ENCODE measurements at places on chromosomes 5 and 9. TPM values are rescaled to one million over a fixed set of nuclear protein-coding genes. Genes with fewer than 3 reads are reported as not detected.

GRCh38 chr5:142717582-142718215 lies 31.8 kb upstream of the FGF1 start:
- no peak overlapping the region for H3K4me3 ChIP-seq
- peaks cover 18% of the 10 kb centered on the region for H3K4me1 ChIP-seq
- DNase-seq = peak; percentile 24
- H3K27me3 ChIP-seq = no peaks in the 10 kb centered on the region
- no peaks in the 10 kb centered on the region for H3K36me3 ChIP-seq

IFNB1 gene
- not detected for total RNA-seq

- no peak overlapping the region for H3K4me3 ChIP-seq
- no peak for DNase-seq
- H3K27me3 ChIP-seq = no peaks in the 10 kb centered on the region
- no peaks in the 10 kb centered on the region for H3K4me1 ChIP-seq
Measured at GRCh38 chr9:112530751-112531205, 44.2 kb downstream of the KIAA1958 start.

GRCh38 chr5:180602481-180603075 lies 11.3 kb upstream of the SCGB3A1 start:
- H3K27ac ChIP-seq = no peak overlapping the region
- H3K27me3 ChIP-seq = no peaks in the 10 kb centered on the region
- DNase-seq = no peak

DNA sequence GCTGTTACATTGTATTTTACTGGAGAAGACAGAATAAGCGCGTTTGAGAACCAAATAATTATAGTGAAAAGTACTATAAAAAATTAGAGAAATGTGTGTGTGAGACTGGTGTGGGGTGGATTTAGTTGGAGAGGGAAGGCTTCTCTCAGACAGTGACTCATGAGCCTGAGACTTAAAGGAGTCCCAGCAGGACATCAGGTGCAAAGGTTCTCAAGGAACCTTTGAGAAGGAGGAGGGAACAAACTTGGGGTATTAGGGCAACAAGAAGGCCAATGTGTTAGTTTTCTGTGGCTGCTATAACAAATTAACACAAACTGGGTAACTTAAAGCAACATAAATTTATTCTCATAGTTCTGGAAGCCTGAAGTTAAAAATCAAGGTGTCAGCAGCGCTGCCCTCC lies 4.9 kb downstream of the DDX4 start:
- DNase-seq = no peak
- H3K36me3 ChIP-seq = no peaks in the 10 kb centered on the region
- no peak overlapping the region for H3K27ac ChIP-seq

DNA sequence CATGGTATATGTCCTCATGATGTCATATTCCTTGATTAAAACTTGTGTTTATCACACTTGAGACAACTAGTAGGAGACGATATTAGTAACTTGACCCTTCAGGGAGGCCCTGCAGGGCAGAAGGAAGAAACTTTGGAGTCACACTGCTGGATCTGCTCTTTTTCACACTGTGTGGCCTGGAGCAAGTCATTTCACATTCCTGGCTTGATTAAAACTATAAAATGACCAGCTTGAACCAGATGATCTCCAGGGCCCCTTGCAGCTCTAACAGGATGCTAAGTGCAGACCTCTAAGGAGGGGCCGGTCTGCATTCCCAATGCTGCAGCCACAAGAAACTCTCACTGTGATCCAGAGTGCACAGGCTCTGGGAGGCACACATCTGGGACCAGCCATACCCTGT lies 146.4 kb upstream of the ZNF366 start:
- no peaks in the 10 kb centered on the region for H3K36me3 ChIP-seq
- no peaks in the 10 kb centered on the region for H3K27me3 ChIP-seq
- no peak overlapping the region for H3K4me3 ChIP-seq
- no peak for DNase-seq

GARIN3 gene
- not detected for total RNA-seq

TNFSF15 gene
- not detected for total RNA-seq

- no peaks in the 10 kb centered on the region for H3K36me3 ChIP-seq
- DNase-seq = no peak
- H3K27me3 ChIP-seq = no peaks in the 10 kb centered on the region
- no peaks in the 10 kb centered on the region for H3K4me1 ChIP-seq
- no peak overlapping the region for H3K27ac ChIP-seq
Measured at GRCh38 chr5:120062515-120062917, 401.6 kb upstream of the PRR16 start.

DNA sequence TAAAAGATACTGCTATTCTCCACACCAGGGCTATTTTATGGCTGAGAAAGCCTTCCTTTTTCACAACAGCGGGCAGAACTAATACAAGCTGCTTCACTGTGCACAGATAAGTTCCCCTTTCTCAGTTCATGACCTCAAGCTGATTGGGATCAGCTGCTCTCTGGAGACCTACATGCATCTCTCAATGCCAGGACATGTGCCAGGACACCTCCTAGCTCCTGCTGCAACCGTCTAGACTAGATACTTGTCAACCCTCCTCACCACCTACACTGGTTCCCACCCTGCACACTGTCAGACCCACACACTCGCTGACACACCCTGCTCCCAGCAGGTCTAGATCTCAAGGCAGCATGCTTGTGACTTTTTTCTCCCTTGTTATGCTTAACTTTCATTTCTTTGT lies 39.8 kb downstream of the STARD4 start:
- H3K27me3 ChIP-seq = no peaks in the 10 kb centered on the region
- no peak overlapping the region for H3K27ac ChIP-seq
- H3K4me1 ChIP-seq = no peaks in the 10 kb centered on the region
- no peak for DNase-seq
- no peak overlapping the region for H3K4me3 ChIP-seq

DNA sequence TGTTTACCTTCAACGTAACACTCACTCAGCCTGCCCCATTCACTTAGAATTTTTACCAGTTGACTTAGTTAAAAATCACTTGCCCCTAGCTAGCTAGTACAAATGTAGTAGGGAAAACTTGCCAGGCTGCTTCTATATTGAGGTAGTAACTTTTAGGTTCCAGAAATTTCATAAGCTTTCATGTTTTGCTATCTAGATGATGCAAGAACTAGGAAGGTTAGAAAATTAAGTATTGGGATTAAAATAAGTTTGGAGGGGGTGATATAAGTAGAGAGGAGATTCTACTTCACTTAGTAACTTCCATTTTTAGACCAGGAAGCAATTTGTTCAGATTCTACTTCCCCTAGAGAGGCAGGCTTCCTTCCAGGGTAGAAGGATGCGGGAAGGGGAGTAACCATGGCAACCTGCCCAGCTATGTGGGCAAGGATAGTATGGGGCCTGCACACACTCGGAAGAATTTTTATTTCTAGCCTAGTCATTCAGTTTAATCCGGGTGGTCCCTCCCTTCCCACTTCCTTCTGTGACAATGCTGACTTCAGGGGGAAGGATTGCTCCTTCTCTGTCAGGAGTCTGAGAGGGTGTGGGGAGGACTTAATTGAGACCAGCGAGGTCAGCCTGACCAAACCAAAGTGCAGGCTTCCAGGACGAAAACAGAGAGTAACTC lies 4.2 kb downstream of the DAB2 start:
- H3K4me1 ChIP-seq = peaks cover 17% of the 10 kb centered on the region
- no peak overlapping the region for H3K4me3 ChIP-seq
- H3K27ac ChIP-seq = no peak overlapping the region
- no peak for DNase-seq

DNA sequence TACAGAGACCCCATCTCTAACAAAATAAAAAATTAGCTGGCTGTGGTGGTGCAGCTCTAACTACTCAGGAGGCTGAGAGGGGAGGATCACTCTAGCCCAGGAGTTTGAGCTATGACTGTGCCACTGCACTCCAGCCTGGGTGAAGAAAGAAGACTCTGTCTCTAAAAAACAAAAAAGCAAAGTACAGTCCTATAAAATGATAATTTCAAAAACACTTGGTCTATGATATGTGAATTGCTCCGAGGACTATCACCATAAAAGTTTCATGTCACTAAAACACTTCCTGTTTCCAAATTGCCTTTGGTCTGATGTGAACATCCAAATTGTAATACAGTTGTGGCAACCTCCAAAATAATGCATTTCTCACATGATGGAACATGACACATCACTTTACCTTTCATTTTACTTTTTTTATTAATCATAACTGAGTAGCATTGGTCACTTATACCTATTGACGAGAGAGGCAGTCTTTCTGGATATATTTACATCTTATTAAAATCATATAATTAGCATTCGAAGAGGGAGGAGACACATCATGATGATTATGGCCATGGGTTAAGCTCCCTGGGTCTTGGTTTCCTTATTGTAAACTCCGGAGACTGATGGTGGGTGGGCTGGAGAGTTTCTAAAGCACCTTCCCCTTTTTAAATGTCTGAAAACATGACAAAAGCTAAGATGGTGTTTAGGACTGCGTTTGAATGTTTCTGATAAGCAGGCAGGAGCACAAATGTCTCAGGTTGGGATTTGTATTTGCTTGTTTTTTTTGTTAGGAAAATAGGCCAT lies 25.8 kb upstream of the CD180 start:
- peaks cover 20% of the 10 kb centered on the region for H3K4me1 ChIP-seq
- no peaks in the 10 kb centered on the region for H3K27me3 ChIP-seq
- DNase-seq = no peak
- H3K4me3 ChIP-seq = no peak overlapping the region

DNA sequence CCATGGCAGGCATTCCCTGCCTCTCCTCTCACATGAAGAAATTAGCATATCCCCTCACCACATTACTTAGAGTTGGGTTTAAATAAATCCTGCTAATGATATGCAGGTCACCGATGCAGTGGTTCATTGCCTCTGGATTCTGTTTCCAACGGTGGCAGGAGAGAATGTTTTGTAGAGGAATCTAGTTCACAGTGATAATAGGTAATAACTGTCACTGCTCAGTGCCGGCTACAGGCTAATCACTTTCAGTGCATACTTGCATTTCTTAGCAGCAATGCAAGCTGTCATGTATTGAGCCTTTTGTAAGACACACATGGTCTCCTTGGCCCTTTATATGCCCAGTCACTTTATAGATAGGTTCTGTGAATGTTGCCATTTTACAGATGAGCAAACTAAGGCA lies 59.5 kb upstream of the INSYN2B start:
- peaks cover 84% of the 10 kb centered on the region for H3K36me3 ChIP-seq

- no peak overlapping the region for H3K4me3 ChIP-seq
- no peaks in the 10 kb centered on the region for H3K36me3 ChIP-seq
- no peaks in the 10 kb centered on the region for H3K4me1 ChIP-seq
- no peaks in the 10 kb centered on the region for H3K27me3 ChIP-seq
Measured at GRCh38 chr5:59088546-59088945, 505.7 kb downstream of the RAB3C start.

DNA sequence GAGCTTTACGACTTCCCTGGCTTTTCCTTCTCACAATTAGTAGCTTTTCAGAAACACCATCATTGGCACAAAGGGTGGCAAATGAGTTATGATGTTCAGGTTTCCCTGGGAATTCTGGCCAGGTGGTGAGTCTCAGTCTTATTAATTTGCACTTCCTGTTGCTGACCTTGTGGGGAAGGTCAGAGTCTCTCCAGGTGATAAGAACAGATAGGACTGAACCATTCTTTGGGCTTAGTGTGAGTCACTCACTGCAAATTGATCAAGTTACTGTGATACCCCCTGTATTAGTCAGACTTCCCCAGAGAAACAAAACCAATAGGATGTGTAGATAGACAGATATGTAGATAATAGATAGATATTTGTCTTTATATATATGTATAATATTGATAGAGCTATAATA lies 53.8 kb upstream of the RANBP3L start:
- H3K4me1 ChIP-seq = no peaks in the 10 kb centered on the region
- no peaks in the 10 kb centered on the region for H3K36me3 ChIP-seq
- DNase-seq = no peak
- H3K27ac ChIP-seq = no peak overlapping the region
- no peak overlapping the region for H3K4me3 ChIP-seq

DNA sequence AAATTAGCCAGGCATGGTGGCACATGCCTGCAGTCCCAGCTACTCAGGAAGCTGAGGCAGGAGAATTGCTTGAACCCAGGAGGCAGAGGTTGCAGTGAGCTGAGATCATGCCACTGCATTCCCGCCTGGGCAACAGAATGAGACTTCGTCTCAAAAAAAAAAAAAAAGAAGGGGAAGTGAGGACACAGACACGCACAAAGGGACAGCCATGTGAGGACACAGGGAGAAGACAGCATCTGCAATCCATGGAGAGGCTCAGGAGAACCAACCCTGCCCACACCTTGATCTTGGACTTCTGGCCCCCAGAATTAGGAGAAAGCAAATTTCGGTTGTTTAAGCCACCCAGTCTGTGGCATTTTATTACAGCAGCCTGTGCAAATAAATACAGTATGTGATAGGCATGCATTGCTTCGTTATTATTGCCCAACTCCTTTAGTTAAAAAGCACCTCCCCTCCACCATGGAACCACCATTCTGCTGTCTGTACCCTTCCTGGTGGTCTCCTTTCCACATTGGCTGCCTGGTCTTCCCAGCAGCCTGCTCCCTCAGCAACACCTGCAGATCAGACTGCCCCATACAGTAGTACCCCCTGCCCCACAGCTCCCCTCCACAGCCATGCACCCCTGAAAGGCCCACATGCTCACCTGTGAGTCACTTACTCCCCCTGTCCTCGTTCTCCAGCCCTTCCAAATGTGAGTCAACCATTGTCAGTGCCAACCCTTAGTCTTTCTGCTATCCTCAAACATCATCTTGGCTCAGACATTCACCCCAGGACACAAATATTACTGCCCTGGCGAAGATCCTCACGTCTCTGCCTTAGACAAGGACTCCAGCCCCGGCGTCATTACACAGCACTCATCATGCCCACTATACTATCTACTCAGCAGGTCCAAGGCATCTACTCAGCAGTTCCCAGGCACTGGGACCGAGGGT lies 128.8 kb downstream of the ROR2 start:
- H3K27me3 ChIP-seq = no peaks in the 10 kb centered on the region
- H3K27ac ChIP-seq = no peak overlapping the region
- H3K4me3 ChIP-seq = no peak overlapping the region
- H3K4me1 ChIP-seq = no peaks in the 10 kb centered on the region
- DNase-seq = no peak

DOCK8 gene
- total RNA-seq = 156 TPM

DNA sequence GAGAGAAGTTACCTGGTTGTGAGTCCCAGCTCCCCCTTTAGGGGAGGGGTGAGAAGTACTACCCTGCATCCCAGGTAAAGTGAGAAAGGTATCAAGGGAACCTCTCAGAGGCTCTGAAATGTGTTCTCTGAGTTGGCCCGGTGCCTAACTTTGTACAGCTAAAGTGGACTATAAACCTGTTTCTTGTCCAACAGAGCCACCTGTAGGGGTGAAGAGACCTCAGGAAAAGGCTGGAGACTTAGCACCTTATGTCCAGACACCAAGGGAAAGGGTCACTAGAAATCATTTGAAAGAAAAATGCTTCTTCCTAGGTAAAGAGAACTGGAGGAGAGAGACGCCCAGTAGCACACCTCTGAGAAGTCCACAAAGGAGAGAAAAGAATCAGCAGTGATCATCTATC lies 108.3 kb upstream of the KIF2A start:
- no peak overlapping the region for H3K27ac ChIP-seq
- H3K4me1 ChIP-seq = no peaks in the 10 kb centered on the region
- no peaks in the 10 kb centered on the region for H3K36me3 ChIP-seq
- H3K27me3 ChIP-seq = no peaks in the 10 kb centered on the region
- DNase-seq = no peak
- H3K4me3 ChIP-seq = no peak overlapping the region

- no peak overlapping the region for H3K27ac ChIP-seq
- DNase-seq = no peak
- H3K36me3 ChIP-seq = no peaks in the 10 kb centered on the region
- H3K4me3 ChIP-seq = no peak overlapping the region
Measured at GRCh38 chr5:118076490-118076889, 911.9 kb downstream of the DTWD2 start.

GRCh38 chr5:118486647-118487225 lies 501.6 kb downstream of the DTWD2 start:
- no peak overlapping the region for H3K27ac ChIP-seq
- DNase-seq = no peak
- no peaks in the 10 kb centered on the region for H3K4me1 ChIP-seq
- H3K4me3 ChIP-seq = no peak overlapping the region
- H3K27me3 ChIP-seq = no peaks in the 10 kb centered on the region
- no peaks in the 10 kb centered on the region for H3K36me3 ChIP-seq

ARID3C gene
- 0.77 TPM for total RNA-seq

FBP2 gene
- total RNA-seq = not detected

Measured in natural killer cell (primary cell).